Fibroblast of villous mesenchyme (primary cell): ENCODE measurements at places on chromosomes 12 and 14. TPM values are rescaled to one million over a fixed set of nuclear protein-coding genes. Genes with fewer than 3 reads are reported as not detected.
A peak's percentile ranks its signal among the peaks of the same experiment; 100 is the strongest.

DNA sequence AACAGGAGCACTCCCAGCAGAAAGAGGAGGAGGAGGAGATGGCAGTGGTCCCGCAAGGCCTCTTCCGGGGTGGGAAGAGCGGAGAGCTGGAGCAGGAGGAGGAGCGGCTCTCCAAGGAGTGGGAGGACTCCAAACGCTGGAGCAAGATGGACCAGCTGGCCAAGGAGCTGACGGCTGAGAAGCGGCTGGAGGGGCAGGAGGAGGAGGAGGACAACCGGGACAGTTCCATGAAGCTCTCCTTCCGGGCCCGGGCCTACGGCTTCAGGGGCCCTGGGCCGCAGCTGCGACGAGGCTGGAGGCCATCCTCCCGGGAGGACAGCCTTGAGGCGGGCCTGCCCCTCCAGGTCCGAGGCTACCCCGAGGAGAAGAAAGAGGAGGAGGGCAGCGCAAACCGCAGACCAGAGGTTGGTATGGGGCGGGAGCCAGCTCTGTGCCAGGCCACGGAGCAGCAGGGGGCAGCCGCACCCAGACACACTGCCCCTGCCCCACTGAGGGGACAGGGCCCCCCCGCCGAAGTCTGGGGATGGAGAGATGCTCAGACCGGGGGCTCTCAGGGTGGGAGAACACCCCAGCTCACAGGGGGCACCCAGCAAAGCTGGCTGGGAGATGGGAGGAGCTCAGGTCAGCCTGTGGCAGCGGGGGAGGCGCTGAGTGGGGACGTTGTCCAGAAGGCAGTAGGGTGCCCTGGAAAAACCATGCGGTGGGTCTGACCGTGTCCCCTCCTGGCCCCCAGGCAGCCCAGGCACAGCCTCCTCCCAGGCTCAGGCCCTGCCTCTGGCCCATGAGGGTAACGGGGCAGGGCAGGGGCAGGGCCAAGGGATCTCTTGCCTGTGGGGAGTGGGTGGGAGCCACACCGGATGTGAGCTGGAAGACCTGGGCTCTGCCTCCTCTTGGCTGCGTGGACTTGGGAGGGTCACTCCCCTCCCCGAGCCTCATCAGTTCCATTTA lies 9.8 kb downstream of the CHGA start:
- DNase-seq: no peak

DNA sequence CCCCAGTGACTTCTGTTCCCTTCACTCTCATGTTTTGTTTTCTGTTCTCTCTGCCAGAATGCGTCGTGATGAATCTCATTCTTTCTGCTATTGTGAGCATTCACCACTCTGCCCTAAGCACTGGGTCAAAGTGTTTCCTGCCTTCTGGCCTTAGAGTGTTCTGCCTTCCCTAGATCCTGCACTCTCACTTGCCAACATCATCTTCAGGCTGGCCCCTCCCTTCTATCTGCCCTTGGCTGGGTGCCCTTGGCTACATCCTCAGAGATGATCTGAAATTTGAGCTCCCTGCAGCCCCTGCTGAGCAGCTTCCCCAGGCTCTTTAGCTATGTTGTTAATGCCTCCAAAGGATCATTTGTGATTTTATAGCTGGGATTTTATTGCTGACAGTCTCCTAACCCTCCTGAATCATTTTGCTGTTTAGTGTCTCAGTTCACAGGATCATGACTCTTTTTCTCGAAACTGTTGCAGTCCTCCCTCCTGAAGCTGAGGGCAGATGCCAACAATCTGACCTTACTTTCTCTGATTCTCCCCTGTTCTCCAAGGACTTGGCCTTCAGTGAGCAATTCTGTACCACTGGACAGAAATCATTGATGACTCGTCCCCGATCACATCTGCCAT lies 4.5 kb downstream of the DHRS2 start:
- peak; percentile 62 for DNase-seq

GRCh38 chr12:113083863-113084435 lies 27.4 kb downstream of the DTX1 start:
- DNase-seq: no peak

GRCh38 chr12:54044425-54045103 lies 9.1 kb upstream of the HOXC4 start:
- DNase-seq: no peak

DNA sequence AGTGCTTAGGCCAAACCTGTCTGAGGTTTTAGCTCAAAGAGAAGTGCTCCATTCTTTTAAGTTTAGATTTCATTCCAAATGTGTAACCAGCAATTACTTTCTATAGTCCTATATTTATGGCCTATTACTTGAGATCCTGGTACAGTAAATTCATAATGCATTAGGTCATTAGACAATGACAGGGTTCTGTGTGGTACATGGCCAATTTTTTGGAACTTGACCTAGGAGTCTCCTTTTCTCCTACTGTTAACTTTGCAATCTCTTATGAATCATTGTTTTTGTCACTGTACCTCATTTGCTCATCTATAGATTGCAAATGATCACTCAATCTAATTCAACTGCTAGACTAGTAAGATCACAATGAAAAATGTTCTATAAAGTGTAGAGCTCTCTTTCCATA lies 136.7 kb downstream of the PDE3A start:
- DNase-seq: no peak

The RNF212B gene
- not detected in 2 replicates for total RNA-seq

- DNase-seq: no peak
Measured at GRCh38 chr12:104952816-104953215, 5.3 kb downstream of the SLC41A2 start.

- no peak for DNase-seq
Measured at GRCh38 chr14:105135700-105136395, 32.7 kb downstream of the JAG2 start.
